ENCODE measurements at places on chromosomes 7 and 10.

DNA sequence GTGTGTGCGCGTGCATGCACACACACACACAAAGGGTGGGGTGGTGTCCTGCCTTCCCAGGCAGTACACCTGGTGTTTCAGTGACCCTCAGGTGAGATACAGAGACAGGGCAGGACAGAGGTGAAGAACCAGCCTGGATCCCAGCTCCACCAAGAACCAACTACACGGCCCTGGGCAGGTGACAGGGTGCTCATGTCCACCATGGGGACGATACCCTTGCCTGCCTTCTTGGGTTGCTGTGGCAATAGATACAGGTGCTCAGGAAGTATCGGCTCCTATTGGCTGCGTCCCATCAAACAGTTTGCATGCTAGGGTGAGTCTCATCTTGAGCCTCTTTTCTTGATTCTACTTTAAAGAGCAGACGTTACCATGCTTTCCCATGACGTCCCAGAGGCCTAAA, 33.7 kb upstream of the CXCL12 start:
- no peak for DNase-seq

DNA sequence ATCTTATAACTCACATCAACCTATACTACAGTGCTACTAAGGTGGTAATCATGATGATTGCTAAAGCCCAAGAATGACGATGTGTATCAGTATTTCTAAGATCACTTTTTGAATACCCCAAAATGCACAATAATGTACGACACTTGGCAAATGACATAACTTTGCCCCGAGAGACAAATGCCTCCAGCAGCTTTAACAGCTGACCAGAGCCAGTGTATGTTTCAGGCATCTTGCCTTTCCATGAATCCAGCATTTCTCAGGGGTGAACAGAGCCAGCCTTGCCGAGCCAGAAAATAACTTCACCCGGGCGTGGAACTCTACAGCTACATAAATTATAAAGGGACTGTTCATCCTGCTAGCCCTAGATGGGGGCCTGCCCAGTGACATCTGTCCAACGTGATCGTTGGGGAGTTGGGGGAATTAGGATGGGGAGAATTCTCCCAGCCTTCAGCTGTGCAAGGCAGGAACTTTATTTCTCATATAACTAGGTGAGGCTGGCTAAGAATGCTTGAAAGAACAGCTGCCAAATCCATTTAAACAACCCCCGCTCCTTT, 1.8 kb downstream of the IGFBP3 start:
- no peak for DNase-seq

- DNase-seq = no peak
Measured at GRCh38 chr10:94065362-94065761, 71.6 kb downstream of the PLCE1 start.

- DNase-seq = no peak
Measured at GRCh38 chr10:74810087-74810486, 16.3 kb upstream of the KAT6B start.

DNA sequence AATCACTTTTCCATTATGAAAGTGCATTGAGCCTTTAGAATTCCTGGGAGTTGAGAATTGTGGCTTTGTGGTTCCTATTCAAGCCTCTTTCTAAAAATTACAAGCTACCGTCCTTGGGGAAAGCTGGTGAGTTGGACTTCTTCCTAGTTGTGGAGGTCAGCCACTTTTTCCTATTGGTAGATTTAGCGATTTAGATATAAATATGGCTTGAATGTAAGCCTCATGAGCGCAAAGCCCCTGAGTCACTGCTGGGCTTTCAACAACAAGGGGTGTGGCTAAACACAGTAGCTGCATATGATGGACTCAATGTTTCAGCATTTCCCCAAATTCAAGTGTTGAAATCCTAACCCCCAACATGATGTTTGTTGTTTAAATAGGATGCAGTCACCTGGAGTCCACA, 150.0 kb upstream of the IGFBP3 start:
- no peak for DNase-seq

GRCh38 chr10:1665021-1665661, 72.2 kb downstream of the ADARB2 start:
- DNase-seq = no peak

Data from neural crest cell (in vitro differentiated cells).